Stimulated activated CD4-positive, alpha-beta T cell treated with anti-CD3 and anti-CD28 coated beads, Interleukin-1b, Interleukin-23, amount 100 ng/mL, for 48 hours (primary cell): ENCODE measurements at places on chromosomes 7 and 10.
A peak's percentile ranks its signal among the peaks of the same experiment; 100 is the strongest.

DNA sequence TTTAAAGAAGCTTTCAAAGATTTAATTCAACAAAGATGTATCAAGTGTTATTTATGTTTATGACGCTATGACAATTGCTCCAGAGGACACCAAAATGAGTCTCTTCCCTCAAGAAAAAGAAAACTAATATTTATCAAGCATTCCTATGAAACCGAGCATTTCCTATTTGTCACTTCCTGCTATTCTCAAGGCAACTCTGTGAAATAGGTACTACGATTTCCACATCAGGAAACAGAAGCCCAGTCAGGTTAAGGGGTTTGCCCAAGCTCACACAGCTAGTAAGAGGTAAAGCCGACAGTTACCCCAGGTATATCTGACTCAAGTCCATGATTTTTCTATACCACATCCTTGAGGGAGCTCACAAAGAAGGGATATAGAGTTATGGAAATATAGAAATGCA lies 85.9 kb downstream of the TRIL start:
- no peak for DNase-seq

- no peak for DNase-seq
Observed at GRCh38 chr7:46522354-46522906, 601.4 kb upstream of the IGFBP3 start.

DNA sequence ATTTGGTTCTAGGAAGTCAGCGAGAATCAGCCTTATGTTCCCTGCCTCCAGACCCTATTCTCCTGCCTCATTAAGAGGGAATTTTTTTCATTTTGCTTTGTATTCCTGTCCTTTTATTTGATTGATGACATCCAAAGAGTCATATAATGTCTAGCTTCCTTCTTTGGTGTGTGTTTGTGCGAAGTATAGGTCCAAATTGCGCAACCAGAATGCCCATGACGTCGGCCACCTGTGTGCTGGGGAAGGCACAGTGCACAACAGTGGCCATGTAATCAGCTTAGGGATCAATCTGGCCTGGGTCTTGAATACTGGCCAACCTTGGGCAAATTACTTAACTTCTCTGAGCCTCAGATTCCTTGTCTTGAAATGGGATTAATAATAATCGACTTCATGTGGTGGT lies 206.2 kb downstream of the VTI1A start:
- DNase-seq = no peak

- DNase-seq = no peak
Observed at GRCh38 chr10:1328981-1329614, 272.9 kb downstream of the WDR37 start.

DNA sequence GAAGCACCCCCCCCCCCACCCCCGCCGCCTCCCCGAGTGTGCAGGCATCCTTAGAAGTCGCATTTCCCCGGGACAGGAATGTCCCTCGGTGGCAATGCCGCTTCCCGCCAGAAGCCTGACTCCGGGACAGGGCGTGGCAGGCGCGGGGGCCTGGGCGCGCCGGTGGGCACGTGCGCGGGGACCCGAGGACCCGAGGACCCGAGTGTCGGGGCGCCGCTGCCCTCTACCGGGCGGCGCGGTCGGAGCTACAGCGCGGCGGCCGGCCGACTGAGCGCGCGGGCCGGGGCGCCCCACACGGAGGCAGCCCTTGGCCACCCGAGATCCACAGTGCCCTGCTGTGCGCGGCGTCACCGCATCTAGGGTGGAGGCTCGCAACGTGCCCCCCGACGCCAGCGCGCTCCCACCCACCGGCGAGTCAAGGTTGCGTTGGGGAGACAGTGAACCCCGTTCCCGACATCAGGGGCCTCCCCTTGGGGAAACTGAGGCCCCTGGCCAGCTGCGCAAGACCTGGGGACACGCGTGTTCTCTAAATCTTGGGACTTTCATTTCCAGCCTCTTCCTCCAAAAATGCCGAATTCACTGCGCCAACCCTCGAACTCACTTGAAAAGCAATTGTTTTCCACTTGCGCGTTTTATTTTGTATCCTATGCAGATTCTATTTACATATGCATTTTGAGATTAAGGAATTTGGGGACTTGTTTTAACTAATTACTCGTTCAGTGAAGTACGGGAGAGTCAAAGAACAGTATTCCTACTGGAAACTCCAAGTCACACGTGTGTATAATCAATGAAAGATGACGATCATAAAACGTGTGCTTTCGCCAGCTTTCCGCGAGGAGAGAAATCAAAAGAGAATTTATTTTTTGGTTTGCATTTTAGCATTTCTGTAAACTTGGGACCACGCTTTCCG lies 3.1 kb upstream of the CUX1 start:
- DNase-seq = peak; percentile 66

GRCh38 chr10:96456296-96456840 lies 57.4 kb downstream of the TLL2 start:
- DNase-seq = no peak

GRCh38 chr7:123220396-123220795 lies 20.6 kb upstream of the SLC13A1 start:
- DNase-seq = no peak

DNA sequence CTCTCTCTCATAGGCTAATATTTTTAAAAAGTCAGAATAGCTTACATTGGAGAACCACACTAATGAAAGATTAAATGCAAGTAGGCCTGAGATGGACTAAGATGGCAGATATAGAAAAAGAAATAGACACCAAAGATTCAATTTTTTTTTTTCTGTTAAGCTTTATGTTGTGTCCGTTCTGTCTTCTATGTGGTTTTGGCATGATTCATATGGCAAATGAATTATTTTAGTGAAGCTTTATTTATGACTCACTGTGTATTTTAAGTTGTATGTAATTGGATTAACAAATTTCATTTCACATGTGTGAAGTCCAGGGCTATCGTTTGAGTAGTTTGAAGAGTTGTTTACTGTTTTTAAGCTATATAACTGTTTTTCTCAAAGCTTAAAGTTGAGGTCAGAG lies 214.8 kb downstream of the CAMK1D start:
- no peak for DNase-seq

DNA sequence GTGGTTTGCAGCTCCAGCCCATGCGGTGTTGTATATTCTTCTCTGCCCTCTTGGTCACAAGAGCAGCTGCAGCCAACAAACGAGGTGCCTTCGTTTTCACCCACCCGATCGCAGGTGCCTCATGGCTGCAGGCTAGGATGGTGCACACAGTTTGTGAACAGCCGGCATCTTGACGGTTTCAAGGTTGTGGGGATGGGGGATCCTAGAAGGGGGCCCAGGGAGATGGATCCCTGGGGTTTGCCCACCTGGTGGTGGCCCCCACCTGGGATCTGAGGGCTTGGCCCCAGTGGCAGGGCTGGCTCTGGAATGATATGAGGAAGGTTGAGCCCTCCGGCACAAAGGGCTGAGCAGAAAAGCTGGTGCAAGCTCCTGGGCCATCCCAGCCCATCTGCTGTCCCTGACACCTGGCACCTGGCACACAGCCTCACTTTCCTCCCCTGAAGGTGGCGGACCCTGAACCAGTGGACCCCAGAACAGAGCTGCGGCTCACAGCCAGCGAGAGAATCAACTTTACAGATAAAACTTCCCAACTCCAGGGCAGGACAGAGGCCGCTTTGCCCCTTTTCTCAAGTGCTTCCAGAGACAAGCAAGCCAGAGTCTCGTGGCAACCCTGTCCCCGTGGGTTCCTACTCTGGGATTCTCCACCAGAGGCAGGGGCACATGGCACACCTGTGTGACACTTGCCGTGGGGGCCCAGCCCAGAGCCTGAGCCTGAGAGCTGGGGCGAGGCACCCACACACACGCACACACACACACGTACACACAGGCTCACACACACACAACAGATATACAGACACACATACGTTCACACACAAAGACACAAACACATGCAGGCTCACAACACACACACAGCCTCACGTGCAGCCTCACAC lies 177.3 kb upstream of the PPP2R2D start:
- no peak for DNase-seq

DNA sequence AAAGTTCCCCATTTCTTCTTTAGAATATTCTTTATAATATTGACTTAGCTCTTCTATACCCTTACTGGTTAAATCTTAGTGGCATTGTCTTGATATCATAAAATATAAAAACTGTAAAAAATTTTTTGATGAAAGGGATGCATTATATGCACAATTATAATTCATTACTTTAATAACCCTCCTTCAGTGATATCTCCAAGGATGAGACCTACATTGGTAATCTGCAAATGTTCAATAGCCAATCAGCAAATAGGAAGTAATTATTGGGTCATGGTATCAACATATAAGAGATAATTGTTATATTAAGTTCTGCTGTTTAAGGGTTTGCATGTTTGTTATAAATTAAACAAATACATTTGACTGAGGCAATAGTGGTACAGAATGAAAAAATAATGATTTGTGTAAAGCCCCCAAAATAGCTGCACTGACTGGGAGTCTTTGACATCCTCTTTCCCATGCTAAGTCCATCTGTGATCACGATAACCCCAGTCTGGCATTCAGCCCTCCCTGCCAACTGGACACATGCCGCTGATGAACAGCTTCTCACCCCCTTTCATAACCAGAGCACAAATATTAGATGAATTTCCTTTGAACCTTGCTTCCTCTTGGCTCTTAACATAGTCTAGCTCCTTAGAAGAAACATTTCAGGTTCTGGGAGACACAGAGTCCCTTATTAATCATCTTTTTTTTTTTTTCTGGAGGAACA lies 169.5 kb downstream of the CPED1 start:
- no peak for DNase-seq

DNA sequence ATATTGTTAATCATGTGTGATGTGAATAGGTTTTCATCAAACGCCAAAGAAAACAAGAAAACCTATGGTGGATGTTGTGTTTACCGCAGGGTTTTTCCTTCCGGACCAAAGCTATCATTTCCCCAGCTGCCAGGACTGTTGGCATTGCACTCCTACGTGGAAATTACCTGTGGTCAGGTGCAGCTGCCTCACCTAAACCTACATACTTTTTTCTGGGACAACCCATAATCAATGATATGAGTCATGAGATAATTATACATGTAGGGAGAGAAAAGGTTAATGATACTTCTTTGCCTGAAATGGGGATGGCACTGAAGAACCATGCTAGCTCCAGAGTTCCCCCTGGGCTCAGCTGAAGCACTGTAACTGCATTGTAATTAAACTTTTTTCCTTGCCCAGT lies 223.6 kb upstream of the SEMA3E start:
- DNase-seq = no peak

- no peak for DNase-seq
Observed at GRCh38 chr7:82284936-82285519, 158.5 kb downstream of the CACNA2D1 start.

DNA sequence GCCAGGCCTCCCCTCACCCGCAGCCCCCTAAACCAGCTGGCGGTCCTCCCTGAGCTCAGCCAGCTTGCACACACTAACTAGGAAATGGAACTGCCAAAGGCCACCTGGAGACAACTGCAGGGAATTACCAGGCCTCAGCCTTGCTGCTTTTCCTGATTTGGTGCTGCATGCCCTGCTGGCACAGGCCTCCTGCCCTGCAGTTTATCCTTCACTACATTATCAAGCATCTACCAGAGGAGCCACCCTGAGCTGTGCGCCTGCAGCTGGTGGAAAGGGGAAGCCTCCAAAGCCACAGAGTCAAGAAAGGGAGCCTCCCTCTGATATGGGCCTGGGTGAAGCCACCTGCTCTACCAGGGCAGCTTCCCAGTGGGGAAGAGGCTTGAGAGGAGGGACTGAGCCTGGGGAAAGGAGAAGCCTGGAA lies 139.8 kb downstream of the GRID1 start:
- no peak for DNase-seq

DNA sequence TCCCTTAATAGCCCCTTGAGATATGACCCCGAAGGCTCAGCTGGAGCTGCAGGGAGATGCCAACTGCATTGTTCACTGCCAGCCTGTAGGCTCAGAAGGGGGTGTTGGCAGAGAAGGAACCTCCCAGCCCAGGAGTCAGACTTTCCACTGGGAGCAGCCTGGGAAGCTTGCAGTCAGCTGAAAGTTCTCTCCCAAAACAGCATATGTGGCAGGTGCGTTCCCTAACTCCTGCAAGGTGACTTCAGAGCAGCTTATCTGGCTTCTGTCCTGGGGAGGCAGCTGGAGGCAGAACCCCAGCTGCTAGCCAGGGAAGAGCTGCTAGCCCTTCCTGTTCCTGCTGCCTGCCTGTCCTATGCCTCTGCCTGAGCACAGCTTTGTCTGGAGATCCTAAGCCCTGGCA lies 8.1 kb downstream of the SFTPA2 start:
- DNase-seq = no peak

GRCh38 chr10:113245286-113245685 lies 295.2 kb downstream of the TCF7L2 start:
- DNase-seq = no peak
